ENCODE measurements at places on chromosomes 1 and 21.

DNA sequence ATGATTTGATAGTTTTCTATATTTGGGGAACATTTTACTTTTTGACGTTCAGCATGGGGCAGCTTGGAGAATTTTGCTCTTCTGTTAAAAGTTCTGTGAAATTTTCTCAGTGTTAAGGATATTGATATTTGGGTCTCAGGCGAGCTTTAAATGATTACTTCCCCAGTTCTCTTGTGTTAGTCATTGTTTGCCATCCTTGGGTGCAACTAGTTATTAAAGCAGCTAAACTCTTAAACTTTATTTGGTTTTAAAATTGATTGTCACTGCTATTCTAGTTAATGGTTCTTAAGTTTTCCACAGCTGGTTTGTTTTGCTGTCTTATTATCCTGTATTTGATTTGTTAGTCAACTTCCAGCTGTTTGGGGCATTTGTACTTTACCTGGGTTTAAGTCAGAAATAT lies 9.0 kb downstream of the COG2 start:
- no peak for DNase-seq

- DNase-seq, result no peak
These were observed 306.2 kb downstream of the TTLL7 start for GRCh38 chr1:83692524-83693381.

DNA sequence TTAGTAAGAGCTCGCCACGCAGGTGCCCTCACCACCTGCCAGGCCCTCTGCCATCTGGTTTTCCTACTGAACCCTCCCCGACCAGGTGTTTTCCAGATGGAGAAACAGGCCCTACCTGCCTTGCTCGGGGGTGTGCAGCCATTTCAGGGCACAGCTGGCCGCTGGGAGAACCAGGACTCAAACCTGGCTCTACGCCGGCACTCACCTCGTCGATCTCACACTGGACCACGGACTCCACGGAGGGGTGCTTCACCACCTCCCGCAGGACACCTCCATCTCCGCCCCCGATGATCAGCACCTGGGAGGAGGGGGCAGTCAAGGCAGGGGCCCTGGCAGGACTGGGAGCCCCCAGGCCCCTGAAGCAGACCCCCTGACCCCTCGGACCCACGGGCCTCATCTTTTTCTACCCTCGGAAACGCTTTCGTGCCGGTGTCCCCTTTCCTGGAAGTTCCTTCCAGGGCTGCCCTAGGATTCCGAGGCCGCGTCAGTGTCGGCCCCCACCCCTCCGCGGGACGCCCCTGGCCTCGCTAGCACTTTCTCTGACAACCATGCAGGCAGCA lies 1.1 kb downstream of the SRM start:
- DNase-seq, result no peak

DNA sequence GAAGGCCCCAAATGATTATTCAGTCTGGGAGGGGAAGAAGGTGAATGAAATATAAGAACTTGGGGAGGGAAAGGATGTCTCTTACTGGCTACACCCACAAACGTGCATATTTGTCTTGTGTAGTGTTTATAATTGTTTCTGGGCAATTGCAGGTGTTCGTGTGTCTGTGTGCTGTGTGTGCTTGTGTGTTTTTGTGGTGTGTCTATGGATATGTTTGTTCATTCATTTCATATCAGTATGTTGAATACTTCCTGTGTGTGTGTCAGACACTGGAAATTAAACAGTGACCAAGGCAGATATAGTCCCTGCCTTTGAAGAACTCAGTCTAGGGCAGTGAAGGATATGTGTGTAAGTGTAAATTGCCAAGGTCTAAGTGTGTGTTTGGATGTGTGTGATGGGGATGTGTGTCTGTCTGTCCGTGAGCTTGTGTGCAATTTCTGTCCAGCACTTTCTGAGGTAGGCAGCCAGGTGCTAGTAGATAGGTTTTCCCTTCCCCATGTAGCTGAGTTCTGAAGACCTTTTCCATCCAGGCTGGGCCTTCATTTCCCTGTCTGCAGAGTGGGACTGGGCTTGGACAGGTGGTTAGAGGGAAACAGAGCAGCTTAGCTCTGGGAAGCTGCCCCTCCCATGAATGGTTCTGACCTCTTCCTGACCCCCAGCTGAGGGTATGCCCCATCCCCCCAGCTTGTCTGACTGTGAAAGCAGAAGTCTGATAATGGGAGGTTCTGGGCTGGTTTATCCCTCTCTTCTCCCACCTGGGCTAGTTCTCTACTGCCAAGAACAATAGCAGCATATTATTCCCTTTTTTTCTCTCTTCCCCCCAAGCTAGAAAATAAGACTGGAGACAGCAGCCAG lies 3.8 kb downstream of the AGO1 start:
- no peak for DNase-seq

GRCh38 chr1:9084906-9085305 lies 15.5 kb upstream of the SLC2A5 start:
- no peak for DNase-seq

GRCh38 chr1:8456308-8456912 lies 138.5 kb downstream of the SLC45A1 start:
- no peak for DNase-seq

GRCh38 chr1:5933050-5933449 lies 59.2 kb downstream of the NPHP4 start:
- DNase-seq, result no peak

- no peak for DNase-seq
These were observed 1.0 kb downstream of the ROR1 start for GRCh38 chr1:63774617-63775417.

DNA sequence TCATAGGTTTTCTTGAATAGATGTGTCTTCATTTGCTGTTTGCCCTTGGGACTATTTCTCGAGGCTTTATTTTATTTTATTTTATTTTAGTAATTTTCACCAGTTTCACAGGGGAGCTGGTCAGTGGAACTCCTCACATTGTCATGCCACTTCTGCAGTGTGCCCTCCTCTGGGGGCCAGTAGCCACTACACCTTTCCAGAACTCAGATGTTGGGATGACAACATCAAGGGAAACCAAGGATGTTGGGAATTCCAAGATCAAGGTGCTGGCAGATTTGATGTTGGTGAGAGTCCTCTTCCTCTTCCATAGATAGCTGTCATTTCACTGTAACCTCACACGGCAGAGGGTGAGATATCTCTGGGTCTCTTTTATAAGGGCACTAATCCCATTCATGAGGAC lies 35.5 kb downstream of the SLC26A9 start:
- DNase-seq, result peak; percentile 21

GRCh38 chr1:117565745-117566455 lies 39.9 kb upstream of the TENT5C start:
- DNase-seq, result no peak

- DNase-seq, result no peak
These were observed 50.2 kb downstream of the KCNJ6 start for GRCh38 chr21:37866027-37866426.

GRCh38 chr1:213983493-213984386 lies 4.0 kb upstream of the PROX1 start:
- DNase-seq, result no peak

DNA sequence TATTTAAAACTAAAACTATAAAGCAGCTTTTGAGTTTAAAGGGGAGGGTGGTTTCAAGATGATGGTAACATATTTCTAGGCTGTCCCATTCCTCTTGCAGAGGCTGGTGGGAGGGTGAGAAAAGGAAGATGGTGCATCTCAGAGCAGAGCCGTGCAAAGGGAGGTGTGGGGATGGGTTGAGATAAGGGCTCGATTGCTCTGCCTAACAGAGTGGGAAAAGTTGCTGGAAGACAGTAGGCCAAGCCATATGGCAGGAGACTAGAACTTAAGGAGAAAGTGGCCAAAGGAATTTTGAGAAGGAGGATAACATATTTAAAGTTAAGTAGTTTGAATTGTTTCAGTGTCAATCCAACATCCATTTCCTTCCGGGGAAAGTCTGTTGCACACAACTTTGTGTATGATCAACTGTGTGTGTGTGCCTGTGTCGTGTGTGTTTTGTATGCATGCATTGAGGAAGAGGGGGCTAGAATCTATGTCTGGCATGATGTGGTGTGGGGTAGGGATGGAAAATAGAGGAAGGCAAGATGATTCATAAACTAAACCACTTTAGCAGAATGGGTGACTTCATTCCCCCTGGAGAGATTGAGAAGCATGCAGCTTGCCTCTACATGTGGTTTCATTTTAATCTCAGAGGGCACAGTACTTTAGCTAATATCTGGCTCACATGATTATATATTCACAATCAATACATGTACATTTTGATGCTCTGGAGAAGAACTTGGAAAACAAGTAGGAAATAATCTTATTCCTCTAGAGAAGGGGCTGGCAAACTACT lies 145.0 kb upstream of the DNAH14 start:
- DNase-seq, result peak; percentile 17

- peak; percentile 25 for DNase-seq
These were observed 3.7 kb downstream of the PLPPR4 start for GRCh38 chr1:99268021-99268420.

DNA sequence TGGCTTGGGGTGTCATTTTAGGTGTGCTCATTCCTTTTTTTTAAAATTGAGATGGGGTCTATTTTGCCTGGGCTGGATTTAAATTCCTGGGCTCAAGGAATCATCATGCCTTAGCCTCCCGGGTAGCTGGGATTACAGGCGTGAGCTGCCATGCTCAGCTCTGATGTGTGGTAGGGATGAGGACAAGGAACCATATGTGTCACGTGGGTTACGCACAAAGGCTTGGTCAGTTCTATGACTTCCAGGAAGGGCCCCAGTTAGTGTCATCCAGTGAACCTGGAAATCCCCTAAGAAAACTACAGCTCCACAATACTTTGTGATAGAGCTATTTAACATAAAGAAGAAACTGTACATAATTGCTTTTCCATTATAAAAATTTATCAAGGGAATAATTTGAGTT lies 6.7 kb upstream of the METTL25B start:
- DNase-seq, result no peak

GRCh38 chr1:62271948-62272728 lies 47.1 kb downstream of the KANK4 start:
- DNase-seq, result no peak

DNA sequence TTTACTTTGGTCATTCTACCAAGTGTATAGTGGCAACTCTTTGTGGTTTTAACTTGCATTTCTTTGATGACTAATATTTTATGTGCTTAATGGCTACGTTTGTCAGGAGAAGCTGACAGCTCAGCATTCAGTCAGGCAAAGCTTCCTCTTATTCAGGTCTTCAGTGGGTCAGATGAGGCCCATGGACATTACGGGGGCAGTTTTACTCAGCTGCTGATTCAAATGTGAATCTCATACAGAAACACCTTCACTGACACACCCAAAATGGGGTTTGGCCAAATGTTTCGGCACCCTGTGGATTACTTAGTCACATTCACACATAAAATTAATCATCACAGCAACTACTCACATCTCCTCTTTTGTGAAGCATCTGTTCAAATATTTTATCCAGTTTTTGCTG lies 104.9 kb upstream of the PLD5 start:
- no peak for DNase-seq

GRCh38 chr1:69993810-69994209 lies 211.6 kb downstream of the LRRC40 start:
- DNase-seq, result no peak

DNA sequence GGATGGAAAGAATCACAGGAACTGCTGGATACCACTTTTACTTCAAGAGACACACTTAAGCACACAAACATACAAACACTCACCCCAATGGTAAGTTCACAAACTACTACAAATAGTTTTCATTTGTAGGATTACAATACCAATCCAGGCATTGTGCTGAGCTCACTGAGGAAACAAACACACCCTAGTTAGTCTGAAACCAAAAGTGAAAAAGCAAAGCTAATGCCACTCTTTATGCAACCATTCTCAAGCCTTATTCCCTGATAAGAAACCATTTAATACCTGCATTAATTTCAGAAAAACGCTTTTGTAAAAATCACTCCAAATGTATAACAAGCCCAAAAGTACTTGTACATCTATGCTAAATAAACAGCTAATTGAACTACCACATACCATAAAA lies 38.3 kb downstream of the RNF115 start:
- no peak for DNase-seq

DNA sequence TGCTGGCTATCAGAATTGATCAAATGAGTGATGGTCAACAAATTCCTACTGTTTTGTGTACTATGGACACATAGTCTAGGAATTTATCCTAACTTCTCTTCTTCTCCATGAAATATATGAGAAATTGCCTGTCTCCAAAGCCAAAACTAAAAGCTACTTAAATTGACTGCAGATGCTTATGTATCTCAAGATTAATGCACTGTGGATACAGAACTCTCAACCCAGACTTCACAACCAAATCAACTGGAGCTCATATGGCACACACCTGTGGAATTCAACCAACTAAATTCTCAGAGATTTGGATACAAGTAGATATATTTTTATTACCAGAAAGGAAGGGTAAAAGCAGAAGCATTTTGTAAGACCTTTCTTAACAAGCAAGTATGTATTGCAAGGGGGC lies 566.1 kb downstream of the LTN1 start:
- DNase-seq, result no peak

- no peak for DNase-seq
These were observed 120.4 kb downstream of the EDEM3 start for GRCh38 chr1:184634296-184634695.

- DNase-seq, result no peak
These were observed 57.8 kb upstream of the ID3 start for GRCh38 chr1:23617084-23617521.

GRCh38 chr1:1062348-1063163 lies 11.6 kb downstream of the RNF223 start:
- no peak for DNase-seq

- no peak for DNase-seq
These were observed 10.3 kb downstream of the SLC37A1 start for GRCh38 chr21:42523941-42524340.

DNA sequence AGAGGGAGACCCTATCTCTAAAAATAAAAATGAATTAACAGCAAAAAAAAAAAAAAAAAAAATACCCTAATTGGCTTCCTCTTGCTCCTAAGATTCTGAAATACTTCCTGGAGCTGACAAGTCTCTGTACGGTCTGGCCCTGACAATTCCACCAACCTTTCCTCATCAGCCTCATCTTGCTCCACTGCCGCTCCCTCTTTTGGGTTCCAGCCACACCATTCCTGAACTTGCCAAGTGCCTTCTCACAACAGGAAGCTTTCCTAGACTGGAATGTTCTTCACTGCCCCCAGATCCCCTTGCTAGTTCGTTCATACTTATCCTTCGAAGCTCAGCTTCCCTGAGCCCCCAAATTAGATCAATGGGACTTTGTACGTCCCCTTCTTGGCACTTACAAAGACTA lies 37.0 kb downstream of the AKNAD1 start:
- no peak for DNase-seq

GRCh38 chr1:2352897-2353550 lies 38.3 kb downstream of the MORN1 start:
- no peak for DNase-seq

- no peak for DNase-seq
These were observed 140.8 kb downstream of the ZNF644 start for GRCh38 chr1:90881034-90881433.

Measured in AG09309 (cell line).